Neural crest cell (in vitro differentiated cells): ENCODE measurements at places on chromosomes 7 and 10. TPM values are rescaled to one million over a fixed set of nuclear protein-coding genes. Genes with fewer than 3 reads are reported as not detected.
A peak's percentile ranks its signal among the peaks of the same experiment; 100 is the strongest.

Gene RELN
- total RNA-seq: 0.02 and 0.07 TPM in 2 replicates

DNA sequence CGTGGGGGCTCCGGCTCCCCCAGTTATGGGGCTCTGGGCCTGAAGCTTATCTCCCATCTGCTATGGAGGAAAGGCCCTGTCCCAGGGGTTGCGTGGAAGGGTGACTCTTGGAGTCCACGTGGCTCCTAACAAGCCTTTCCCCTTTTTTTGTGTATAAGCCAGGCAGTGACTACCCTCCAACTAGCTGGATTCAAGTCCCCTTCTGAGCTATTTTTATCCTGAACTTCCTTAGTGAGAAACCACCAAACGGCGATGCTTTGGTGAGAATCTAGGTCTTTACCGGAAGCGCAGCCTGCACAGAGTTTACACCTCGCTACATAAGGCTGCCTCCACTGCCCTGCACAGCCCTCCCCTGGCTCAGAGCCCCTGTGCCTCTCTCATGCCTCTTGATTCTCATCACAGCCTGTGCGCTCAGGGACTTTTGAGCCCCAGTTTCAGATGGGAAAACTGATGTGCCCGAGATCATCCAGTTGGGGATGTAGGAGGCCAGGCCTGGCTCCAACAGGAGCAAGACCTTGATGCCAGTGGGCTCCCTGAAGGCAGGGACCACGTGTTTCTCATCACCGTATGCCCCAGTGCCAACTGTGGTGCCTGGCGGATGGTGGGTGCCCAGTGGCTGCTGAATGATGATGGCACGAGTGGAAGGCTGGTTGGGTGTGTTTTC is 102.3 kb upstream of the PPIF start:
- DNase-seq: no peak

GRCh38 chr10:74863551-74863950 is 37.2 kb downstream of the KAT6B start:
- no peak for DNase-seq

- DNase-seq: no peak
These were observed 274.4 kb downstream of the NEBL start for GRCh38 chr10:20622531-20623211.

Gene NYAP1
- 4.8 and 5.2 TPM in 2 replicates for total RNA-seq

GRCh38 chr10:48453451-48454301 is 147.2 kb downstream of the MAPK8 start:
- DNase-seq: no peak

DNA sequence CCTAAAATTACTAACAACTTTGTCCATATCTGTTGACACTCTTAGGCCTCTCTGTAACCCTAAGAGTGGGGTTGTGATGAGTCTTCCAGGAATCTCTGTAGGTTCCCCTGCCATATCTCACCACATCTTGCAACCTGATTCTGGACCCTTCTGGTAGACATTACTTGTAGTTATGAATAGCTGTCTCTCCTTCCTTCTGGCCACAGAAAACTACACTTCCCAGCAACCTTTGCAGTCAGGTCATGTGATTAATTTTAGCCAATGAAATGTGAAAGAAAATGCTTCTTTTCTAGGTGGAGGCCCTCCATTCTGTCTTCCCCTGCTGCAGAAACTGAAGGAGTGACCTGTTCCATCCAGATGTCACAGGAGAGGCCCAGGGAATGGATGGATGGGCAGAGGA is 147.6 kb upstream of the AOAH start:
- DNase-seq: no peak

GRCh38 chr10:130558746-130559546 is 422.8 kb downstream of the GLRX3 start:
- no peak for DNase-seq

DNA sequence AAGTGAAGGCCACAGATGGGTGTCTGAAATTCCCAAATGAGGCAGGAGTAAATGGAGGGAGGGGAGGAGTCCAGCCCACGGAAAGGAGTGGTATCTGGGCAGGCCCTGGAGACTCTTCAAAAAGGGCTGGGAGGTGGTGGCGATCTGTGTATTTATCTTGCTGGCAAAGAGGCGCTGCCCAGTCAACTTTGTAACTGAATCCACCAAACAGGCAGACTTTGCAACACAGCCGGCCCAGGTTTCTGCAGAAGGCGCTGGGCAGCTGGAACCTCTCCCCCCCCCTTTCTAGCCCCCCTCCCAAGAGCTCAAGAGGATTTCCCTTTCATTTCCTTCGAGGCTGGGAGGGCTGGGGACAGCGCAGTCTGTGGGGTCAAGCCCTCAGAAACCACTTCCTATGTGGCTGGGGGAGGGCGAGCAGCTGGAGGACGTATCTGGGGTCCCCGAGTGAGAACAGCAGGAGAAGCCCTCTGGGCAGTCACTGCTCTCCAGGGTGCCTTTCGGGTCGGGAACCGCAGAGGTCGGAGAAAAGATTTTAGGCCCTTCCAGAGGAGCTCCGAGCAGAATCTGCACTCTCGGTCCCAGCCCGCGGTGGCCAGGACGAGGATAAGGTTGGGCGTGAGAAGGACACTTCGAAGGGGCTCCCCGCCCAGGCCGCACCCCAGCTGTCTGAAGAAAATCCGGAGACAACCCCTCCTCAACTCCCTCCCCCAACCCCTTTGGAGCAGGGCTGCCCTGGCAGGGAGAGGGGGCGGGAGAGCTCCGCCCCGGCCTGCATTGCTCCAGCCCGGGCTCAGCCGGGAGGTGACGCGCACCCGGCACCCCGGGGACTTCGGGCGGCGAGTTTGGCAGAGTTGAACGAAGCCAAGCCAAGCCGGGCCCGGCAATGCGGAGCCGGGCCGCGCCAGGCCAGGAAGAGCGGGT is 965 bp downstream of the ZCCHC24 start:
- peak; percentile 24 for DNase-seq

Gene RAB19
- not detected in 2 replicates for total RNA-seq

GRCh38 chr10:126872768-126873167 is 32.5 kb upstream of the DOCK1 start:
- DNase-seq: no peak

GRCh38 chr10:585502-585901 is 104.0 kb downstream of the DIP2C start:
- DNase-seq: no peak

Gene CYP2C18
- not detected in 2 replicates for total RNA-seq

Gene TAS2R5
- 1.5 and 2.3 TPM in 2 replicates for total RNA-seq

GRCh38 chr10:72918352-72918751 is 24.8 kb downstream of the OIT3 start:
- no peak for DNase-seq

GRCh38 chr10:60212195-60212594 is 177.5 kb downstream of the ANK3 start:
- DNase-seq: no peak

Gene CALML3
- not detected in 2 replicates for total RNA-seq

GRCh38 chr7:139627831-139628230 is 104.3 kb downstream of the CLEC2L start:
- DNase-seq: no peak

Gene HOXA7
- total RNA-seq: 7.1 and 8.8 TPM in 2 replicates

Gene GDF10
- 2.9 and 3.2 TPM in 2 replicates for total RNA-seq

GRCh38 chr7:23473844-23474093 is 3.5 kb upstream of the IGF2BP3 start:
- peak; percentile 46 for DNase-seq

DNA sequence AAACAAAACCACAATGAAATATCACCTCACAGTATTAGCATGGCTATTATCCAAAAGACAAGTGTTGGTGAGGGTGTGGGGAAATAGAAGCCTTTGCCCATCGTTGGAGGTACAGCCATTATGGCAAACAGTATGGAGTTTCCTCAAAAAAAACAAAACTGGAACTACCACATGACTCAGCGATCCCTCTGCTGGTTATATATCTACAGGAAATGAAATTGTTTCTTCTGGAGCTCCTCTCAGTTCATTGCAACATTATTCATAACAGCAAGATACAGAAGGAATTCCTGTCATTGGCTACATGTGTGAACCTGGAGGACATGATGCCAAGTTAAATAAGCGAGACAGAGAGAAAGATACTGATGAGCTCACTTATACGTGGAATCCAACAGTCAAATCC is 2.4 kb upstream of the UBE3C start:
- DNase-seq: no peak

- DNase-seq: no peak
These were observed 1.2 kb downstream of the MAPK8 start for GRCh38 chr10:48307711-48308018.

Gene AKR1C3
- 0.19 TPM in 1 of 2 replicates, not detected in the other for total RNA-seq

DNA sequence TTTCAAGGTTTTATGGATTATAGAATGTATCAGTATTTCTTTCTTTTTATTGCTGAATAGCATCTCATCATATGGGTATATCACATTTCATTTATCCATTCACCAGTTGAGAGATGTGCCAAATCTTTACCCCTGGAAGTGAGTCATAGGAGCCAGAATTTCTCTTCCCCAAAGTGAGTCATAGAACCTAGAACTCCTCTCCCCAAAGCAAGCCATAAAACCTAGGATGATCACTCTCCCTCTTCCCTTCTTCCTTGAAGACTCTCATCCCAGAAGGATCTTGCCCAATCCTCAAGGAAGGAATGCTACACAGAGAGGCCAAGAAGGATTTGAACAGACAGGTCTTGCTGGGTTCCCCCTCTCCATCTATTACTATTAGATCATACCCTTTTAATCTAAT is 199.9 kb downstream of the EVX1 start:
- no peak for DNase-seq

Gene SPDYE2
- total RNA-seq: not detected in 2 replicates

DNA sequence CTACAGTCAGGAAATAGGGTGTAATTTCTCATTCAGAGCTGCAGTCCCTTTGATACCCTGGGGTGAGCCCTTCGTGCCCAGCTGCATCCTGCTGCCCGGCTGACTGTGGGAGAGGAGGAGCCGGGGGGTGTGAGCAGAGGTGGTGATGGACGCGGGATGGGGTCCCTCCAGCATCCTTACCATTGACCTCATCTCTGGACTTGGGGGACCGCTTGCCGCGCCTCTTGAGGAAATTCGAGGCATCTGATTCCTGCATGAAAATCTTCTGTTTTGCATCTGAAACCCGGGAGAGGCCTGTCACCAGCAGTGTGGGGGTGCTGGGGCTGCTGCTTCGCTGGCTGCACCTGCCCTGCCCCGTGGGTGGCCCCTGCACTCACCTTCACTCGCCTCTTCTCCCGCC is 816 bp downstream of the UCMA start:
- no peak for DNase-seq

DNA sequence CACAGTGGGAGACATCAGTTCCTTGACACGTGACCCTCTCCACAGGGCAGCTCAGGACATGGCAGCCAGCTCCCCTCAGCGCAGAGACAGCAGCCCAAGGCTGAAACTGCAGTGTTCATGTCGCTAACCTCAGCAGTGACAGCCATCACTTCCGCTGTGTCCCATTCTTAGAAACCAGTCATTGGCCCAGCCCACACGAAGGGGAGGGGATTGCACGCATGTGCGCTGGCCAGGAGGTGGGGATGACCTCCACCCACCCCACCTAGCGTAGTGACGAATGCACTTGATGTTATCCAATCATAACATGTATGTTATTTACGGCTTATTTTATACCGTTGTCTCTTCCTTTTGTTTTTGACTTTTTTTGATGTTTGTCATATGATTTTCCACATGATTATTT is 36.9 kb upstream of the EGFR start:
- no peak for DNase-seq

DNA sequence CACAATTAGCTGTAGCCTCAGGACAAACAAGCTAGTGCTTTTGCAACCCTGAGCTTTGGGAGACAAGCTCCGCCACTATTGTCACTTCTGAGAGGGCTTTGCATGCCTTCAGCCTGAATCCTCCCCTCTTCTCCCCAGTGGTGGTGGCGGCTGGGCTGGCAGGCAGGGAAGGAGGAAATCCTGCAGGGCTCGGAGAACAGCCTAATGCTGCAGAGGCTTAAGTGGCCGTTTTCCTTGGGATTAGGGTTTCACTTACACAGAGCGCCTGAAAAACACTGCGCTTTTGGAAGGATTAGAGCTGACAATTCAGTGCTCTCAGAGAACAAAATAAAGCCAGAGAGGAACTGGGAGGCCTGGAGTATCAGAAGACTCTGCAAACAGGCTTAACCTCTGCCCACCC is 71.3 kb downstream of the PAX2 start:
- DNase-seq: no peak

Gene LLCFC1
- total RNA-seq: not detected in 2 replicates

Gene BHLHA15
- total RNA-seq: not detected in 2 replicates

Gene UTF1
- total RNA-seq: not detected in 2 replicates

Gene GOT1
- 30.8 and 37.8 TPM in 2 replicates for total RNA-seq

GRCh38 chr10:99372546-99373271 is 43.6 kb downstream of the CNNM1 start:
- DNase-seq: no peak

Gene HYAL4
- not detected in 2 replicates for total RNA-seq

Gene PIK3CG
- not detected in 2 replicates for total RNA-seq

DNA sequence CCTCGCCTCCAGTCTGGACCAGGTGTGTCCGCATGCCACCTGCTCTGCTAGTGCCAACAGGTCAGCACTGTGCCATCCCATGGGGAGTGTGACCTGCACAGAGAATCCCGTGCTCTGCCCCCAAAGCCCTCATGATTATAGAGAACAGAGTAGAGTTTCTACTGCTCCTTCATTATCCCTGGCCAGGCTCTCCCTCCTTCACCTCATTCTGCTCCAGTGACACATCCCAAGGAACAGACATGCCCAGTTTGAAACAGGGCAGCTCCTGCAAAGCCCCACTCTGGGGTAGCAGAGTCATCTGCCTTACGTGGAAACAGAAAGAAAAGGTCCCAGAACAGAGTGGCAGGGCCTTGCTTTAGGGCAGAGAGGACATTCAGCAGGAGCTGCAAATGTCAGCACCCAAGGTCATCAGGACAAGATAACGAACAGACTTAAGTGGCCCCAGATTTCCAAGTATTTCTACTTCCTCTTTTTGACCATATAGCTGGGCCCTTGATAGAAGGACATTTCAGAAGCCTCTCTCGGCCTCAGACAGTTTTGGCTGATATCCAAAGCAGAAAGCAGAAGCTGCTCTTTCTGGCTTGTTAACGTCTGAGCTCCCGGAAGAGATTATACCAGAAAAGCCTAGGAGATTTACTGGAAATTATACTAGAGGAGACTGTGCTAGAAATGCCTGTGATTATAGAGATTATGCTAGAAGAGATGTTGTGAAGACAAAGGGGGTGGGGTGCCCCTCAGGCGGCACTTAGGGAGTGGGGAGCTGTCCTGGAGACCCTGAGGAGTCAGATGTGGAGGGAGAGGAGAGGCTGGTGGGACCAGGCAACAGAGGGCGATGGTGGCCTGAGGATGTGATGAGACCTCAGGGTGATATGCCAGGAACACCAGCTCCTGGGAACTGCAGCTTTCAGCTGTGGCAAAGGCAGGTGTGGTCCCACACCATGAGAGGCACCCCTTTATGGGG is 12.6 kb downstream of the TMEM176B start:
- no peak for DNase-seq

GRCh38 chr10:59817773-59818172 is 64.5 kb upstream of the MRLN start:
- no peak for DNase-seq

- no peak for DNase-seq
These were observed 34.1 kb upstream of the RET start for GRCh38 chr10:43042503-43043341.

Gene PHYHIPL
- total RNA-seq: 17.1 and 17.5 TPM in 2 replicates

Gene NKX1-2
- total RNA-seq: not detected in 2 replicates
